ENCODE measurements at places on chromosomes 5 and 9. TPM values are rescaled to one million over a fixed set of nuclear protein-coding genes. Genes with fewer than 3 reads are reported as not detected.

SLC25A48 gene
- 7.2 TPM for polyA plus RNA-seq

DNA sequence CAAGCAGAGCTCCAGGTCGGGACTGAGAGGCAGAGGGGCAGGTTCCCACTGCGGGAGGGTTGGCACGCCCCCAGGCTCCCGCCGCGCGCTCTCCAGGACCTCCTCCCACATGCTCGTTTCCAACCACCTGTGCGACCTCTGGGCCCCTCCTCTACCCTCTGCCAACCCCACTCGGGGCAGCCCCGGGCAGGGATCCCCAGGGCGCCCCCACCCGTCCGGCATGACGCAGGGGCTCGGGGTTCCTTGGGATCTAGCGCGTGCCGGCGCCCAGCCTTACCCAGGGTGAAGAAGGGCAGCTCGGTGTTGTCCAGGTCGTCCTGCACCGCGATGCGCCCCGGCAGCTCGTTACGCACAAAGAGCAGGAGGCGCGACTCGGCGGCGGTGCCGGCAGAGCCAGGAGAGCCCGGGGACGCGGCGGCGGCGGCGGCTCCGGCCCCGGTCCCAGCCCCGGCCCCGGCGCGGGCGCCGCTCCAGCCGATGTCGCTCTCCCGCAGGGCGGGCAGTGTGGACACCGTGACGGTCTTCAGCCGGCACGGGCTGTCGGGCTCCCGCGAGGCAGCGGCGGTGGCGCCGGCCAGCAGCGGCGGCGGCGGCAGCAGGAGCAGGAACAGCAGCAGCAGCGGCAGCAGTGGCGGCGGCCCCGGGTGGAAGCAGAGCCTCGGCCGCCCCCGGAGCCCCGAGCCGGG, 494 bp downstream of the ASTN2 start:
- DNase-seq, result no peak

DNA sequence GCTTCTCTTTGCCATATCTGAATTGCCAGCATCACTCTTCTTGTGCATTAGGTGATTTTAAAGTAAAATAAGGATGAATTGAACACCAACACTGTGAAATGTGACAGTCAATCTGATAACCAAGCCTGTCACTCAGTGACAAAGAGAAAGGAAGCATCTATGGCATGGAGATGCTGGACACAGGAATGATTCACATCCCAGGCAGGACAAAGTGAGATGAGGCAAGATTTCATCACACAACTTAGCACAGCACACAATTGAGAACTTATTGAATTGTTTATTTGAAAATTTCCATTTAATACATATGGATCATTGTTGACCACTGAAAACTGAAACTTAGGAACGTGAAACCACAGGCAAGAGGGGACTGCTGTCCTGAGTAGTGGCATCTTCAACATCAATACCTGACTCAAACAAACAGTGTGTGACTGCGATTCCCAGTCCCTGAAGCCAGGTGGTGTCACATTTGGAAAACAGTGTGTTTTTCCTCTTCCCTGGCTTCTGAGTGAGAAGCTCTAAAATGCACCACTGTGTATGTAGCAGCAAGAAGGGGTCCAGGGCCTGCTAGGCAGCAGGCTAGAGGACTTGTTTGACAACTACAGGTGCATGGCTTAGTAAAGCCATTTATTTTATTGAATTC, 10.7 kb downstream of the GAPT start:
- no peak for DNase-seq

CDH9 gene
- not detected for polyA plus RNA-seq

DNA sequence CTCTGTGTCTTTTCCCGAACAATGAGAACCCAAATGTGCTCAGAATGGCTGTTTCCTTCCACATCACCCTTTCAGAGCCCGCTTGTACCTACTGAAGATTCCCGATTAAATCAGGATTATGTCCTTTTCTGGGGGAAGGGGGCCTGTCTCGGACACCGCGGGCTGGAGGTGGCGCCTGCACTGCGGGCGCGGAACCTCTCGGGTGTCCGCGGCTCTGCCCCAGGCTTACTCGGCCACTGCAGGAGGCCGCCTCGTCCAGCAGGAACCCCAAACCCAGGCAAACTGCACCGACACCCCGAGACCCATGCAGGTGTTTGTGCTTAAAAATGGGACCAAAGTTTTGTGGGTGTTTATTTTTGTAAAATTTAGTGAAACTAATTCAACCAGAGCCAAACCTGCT, 8.6 kb upstream of the TMEM250 start:
- no peak for DNase-seq

- no peak for DNase-seq
Observed at GRCh38 chr9:129919841-129920240, 84.6 kb downstream of the USP20 start.

- no peak for DNase-seq
Observed at GRCh38 chr5:96333391-96333790, 99.7 kb downstream of the PCSK1 start.

DNA sequence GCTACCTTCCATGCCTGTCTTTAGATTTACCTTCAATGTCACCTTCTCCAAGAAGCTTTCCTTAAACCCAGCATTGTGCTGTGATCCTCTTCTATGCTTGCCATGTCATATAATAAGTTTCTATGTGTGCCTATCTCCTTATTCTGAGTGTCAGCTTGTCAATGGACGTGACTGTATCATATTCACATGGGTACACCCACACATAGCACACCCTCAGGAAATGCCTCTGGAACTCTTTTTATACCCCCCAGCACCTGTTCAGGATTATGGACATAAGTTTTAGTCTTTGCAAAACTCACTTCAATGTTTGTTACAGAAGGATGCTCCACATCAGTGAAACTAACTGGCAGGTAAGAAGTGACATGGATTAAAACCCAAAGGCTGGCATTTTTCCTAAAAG, 7.4 kb downstream of the GAS1 start:
- DNase-seq, result no peak

MAP1B gene
- polyA plus RNA-seq, result 5.0 TPM

TAF11L10 gene
- polyA plus RNA-seq, result not detected

- no peak for DNase-seq
Observed at GRCh38 chr9:87711857-87712800, 13.8 kb upstream of the CTSL start.

DIMT1 gene
- 6.0 TPM for polyA plus RNA-seq

INSL6 gene
- not detected for polyA plus RNA-seq

GRCh38 chr9:26665666-26666065, 226.9 kb downstream of the CAAP1 start:
- no peak for DNase-seq

- no peak for DNase-seq
Observed at GRCh38 chr9:115364991-115365390, 247.0 kb upstream of the TNC start.
